Activated CD8-positive, alpha-beta memory T cell treated with anti-CD3 and anti-CD28 coated beads, Interleukin-2, amount 50 U/mL, for 4 hours (primary cell): ENCODE measurements at places on chromosomes 4 and X.

GRCh38 chrX:72358313-72358712 lies 52.6 kb upstream of the CITED1 start:
- no peak for DNase-seq

DNA sequence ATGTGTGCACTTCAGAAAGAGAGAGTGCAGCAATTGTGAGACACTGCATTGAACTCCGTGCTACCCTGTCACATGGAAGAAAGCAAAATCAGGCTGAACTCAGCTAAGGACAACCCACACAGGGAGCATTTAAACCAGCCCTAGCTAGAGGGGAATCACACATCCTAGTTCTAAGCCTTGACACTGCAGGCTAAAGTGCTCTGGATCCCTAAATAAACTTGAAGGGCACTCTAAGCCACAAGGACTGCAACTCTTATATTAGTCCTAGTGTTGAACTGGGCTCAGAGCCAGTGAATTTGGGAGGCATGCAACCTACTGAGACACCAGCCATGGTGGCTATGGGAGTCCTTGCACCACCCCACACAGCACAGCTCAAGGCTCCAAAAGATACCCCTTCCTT lies 311.9 kb downstream of the OPHN1 start:
- DNase-seq: no peak

GRCh38 chr4:140266958-140267568 lies 106.4 kb upstream of the SCOC start:
- DNase-seq: no peak

GRCh38 chr4:169625886-169626285 lies 5.5 kb downstream of the CLCN3 start:
- no peak for DNase-seq

- no peak for DNase-seq
These were observed 107.9 kb upstream of the ELOVL6 start for GRCh38 chr4:110306303-110306702.

DNA sequence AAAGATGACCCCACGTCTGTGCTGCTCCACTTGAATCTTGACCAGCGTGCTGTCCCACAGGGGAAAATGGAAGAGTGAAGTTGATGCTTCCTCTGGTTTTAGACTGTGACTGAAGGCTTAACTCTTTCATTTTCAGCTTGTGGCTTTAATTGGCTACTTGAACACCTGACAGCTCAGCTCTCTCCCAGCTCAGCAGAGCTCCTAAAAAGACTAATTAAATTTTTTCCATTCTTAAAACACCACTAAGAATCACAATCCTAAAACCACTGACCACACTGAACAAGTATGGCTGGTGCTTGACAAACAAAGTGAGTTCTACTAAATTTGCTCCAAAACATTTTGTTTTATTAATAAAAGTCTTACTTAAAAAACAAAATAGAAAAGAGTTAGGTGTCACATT lies 71.7 kb downstream of the SRPX start:
- DNase-seq: no peak

DNA sequence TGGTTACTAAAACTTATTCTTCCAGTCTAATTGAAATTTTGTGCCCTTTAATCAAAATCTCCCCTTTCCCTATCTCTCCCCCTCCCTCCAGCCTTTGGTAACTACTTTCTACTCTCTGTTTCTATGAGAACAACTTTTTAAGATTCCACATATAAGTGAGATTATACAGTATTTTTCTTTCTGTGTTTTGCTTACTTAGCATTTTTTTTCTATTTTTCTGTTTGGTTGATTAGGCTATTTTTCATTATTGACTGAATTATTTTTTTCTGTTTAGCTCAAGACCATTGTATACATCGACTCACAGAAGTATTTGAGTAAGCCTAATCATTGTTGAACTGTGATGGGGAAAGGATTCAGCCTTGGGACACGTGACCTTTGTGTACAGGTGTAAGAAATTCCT lies 116.4 kb downstream of the PHEX start:
- DNase-seq: no peak

GRCh38 chr4:82528074-82528473 lies 33.7 kb downstream of the TMEM150C start:
- no peak for DNase-seq

GRCh38 chrX:30893206-30893605 lies 4.2 kb upstream of the TAB3 start:
- DNase-seq: no peak

- no peak for DNase-seq
These were observed 12.0 kb downstream of the ADAMTS3 start for GRCh38 chr4:72557021-72557420.

GRCh38 chr4:183342541-183343533 lies 20.6 kb upstream of the CLDN24 start:
- no peak for DNase-seq

GRCh38 chr4:54813674-54814073 lies 155.9 kb downstream of the KIT start:
- DNase-seq: no peak

- DNase-seq: no peak
These were observed 3.8 kb downstream of the ARHGAP10 start for GRCh38 chr4:147735413-147736301.

GRCh38 chr4:1356181-1356998 lies 9.4 kb downstream of the UVSSA start:
- peak; percentile 47 for DNase-seq

GRCh38 chrX:10554612-10555270 lies 65.6 kb downstream of the MID1 start:
- DNase-seq: no peak

DNA sequence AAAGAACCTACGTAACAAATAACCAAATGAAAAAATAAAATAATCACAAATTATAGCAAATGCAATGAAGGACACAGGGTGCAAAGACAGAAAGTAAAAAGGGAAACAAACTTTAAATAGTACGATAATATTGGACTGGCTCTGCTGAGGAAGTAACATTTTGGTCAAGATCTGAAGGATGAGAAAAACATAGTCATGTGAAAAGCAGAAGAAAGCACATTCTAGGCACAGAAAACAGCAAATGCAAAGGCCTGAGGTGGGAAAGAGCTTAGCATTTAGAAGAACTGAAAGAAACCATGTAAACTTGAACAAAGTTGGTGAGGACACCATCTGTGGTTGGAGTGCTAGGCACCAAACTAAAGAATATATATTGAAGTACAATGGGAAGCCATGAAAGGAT lies 111.2 kb downstream of the PPP3CA start:
- DNase-seq: no peak
